Erythroblast (primary cell): ENCODE measurements at places on chromosomes 3 and 15.
A peak's percentile ranks its signal among the peaks of the same experiment; 100 is the strongest.

DNA sequence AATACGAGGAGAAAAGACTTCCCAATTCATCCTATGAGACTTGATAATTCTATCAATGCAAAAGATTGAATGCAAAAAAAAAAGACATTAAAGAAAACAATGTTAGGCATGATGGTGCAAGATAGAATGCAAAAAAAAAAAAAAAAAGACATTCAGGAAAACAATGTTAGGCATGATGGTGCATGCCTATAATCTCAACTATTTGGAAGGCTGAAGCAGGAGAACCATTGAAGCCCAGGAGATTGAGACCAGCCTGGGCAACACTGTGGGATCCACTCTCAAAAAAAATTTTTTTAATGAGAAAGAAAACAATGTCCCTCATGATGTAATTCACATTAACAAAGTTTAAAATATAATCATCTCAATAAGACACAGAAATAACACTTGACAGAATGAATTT lies 75.9 kb downstream of the MYO9A start:
- no peak for DNase-seq

DNA sequence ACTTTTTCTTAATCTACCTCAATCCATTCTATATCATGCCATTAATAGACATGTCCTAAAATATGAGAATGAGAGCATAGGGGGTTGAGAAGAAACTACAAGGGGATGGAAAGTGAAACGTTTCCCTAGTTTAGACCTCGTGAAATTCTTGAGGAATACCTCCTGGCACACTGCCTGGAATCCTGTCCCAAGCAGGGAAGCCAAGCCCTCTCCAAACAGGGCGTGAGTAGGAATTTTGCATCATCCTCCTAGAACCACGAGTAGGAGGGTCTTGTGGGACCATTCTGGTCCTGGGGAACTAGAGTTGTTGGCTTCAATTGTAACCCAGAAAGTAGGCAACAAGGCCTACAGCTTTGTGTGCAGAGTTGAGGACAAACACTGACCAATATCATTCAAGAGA lies 19.6 kb upstream of the C3orf80 start:
- no peak for DNase-seq

DNA sequence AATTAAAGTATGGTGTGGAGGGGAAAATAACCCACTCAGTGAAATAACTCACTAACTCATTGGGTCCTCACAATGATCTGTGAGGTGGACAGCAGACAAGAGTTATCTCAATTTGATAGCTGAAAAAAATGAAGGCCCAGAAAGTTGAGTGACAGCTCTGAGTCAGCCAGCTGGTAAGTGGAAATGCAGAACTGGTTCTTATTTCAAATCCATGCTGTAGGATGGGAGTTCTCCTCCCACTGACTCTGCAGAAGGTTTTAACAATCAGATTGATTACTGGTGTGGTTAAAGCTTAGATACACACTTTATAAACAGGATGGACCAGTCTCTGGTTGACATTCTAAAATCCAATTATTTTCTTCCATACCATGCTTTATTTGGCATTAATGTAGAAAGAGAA lies 87.0 kb upstream of the LMOD3 start:
- no peak for DNase-seq

GRCh38 chr3:33523093-33523667 lies 83.0 kb upstream of the UBP1 start:
- no peak for DNase-seq

DNA sequence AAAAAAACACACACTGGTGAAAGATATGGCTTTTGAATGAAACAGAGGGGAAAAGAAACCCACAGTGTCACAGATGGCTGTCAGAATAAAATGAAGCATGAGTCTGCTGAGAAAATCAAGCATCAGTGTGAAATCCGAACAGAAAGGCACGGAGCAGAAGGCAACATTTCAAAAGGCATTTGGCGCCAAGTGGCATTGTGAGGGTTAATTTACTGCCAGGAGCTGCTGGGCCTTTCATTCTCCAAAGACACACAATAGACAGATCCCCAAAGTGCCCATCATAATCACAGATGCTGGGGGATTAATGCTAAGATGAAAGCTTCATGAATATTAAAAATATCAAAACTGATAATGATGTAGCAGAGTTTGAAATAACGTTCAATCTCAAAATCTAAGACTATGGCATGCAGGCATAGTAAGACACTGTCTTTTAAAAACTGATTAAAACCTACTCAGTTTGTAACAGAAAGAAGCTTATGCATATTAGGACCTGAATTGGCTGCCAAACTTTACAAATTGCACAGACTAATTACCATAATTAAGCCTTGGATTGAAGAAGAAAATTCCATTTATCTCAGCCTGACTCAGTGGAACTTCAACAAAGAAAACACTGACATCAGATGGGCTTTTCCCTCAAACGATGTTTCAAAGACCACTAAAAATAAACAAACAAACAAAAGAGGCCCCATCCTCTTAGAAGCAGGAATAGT lies 589.2 kb downstream of the ROBO1 start:
- no peak for DNase-seq

DNA sequence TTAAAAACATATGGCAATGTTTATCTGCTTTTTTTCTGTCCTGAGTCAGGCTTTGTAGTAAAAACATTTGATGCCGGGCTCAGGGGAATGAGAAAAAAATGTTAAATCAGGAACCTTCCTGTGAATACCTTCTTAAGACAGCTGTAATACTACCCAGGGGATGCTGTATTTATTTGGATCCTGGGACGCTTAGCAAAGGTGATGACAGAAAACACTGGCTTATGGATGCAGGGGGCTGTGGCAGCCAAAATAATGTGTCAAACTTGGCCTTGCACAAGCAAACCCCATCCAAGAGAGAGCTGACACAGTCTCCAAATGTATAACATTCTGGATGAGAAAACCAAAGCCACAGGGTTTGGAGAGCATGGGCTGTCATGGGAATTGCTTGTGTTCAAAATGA lies 438.2 kb upstream of the PROK2 start:
- DNase-seq: no peak

DNA sequence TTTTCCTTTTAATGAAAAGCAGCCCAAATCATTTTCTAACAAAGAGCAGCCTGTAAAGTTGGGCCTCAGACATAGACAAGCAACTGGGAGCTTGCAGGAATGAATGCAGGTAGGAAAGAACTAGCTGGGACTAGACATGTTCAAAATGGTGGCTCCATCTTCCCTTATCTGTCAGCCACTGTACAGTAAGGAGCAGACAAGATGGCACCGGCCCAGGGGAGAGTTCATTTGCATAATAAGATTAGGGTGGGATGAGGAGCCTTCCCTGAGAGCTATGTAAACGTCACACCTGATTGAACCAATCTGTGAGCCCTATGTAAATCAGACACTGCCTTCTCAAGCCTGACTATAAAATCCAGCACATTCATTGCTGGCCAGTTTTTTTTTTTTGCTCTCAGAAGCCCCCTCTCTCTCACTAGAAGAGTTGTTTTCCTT lies 59.7 kb upstream of the GK5 start:
- DNase-seq: no peak

DNA sequence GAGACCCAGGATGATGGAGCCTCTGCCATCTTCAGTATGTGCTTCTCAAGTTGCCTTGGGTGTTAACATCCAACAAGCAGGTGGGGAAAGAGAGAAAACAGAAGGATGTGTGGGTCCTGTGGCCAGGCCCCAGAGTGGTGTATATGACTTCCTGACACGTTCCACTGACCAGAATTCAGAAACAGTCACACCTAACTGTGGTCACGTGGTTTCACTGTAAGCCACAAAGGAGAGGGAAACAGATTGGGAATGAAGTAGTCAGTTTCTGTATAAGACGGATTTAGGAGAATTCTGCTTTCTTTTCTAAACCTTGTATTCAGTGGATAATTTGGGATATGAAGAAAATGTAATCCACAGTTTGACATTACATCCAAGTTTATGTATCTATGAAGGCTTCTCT lies 454.1 kb upstream of the IL12A start:
- no peak for DNase-seq

DNA sequence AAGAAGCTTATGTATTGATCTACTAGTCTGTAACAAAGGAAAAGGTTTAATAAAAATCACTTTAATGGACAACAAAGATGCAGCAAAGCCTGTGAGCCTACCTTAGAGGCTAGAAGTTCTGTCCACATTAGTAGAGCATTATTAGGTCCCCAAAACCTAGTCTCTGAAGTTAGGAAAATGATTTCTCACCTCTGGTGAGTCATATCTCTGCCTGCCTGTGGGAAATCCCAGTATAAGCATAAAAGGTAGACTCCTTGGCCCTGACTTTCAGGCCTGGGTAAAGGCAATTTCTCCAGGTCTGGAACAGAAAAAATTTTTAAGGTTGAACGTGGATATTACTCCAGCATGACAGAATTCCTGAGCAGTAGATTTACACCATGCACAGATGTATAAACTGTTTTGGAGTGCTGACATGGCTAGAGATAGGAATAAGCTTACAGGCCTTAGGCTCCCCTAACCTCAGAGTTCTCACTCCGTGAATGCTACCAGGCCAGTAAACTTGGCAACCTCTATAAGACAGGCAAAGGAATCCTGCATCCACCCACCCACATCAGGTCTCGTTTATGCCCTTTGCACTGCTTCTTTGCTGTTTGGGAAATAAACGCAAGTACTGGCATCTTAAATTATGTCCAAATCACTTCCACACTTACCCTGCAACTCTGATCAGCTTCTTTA lies 104.1 kb downstream of the SERPINI1 start:
- no peak for DNase-seq

GRCh38 chr3:72434296-72434695 lies 413.9 kb downstream of the SHQ1 start:
- DNase-seq: peak; percentile 54

- no peak for DNase-seq
Observed at GRCh38 chr3:174767406-174767805, 91.7 kb upstream of the NAALADL2 start.

DNA sequence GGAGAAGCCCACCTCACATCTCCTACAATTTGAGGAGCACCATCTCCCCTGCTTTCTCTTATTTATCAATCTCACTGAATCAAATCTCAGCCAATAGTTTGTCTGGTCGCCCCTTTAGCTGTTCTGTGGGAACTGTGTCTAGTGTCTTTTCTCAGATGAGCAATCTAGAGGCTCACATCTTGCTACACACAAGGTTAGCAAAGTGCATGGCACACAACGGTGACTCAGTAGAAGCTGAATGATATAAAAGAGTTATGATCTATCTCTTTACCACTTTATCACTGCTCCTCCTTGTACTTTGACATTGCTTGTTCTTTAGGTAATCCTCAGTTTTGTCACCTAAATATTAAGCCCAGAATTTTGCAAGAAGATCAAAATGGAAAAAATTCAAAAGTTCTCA lies 16.8 kb upstream of the COLQ start:
- no peak for DNase-seq

- DNase-seq: no peak
Observed at GRCh38 chr3:156218353-156218744, 98.0 kb downstream of the KCNAB1 start.
